ENCODE measurements at places on chromosomes 5 and 9.

DNA sequence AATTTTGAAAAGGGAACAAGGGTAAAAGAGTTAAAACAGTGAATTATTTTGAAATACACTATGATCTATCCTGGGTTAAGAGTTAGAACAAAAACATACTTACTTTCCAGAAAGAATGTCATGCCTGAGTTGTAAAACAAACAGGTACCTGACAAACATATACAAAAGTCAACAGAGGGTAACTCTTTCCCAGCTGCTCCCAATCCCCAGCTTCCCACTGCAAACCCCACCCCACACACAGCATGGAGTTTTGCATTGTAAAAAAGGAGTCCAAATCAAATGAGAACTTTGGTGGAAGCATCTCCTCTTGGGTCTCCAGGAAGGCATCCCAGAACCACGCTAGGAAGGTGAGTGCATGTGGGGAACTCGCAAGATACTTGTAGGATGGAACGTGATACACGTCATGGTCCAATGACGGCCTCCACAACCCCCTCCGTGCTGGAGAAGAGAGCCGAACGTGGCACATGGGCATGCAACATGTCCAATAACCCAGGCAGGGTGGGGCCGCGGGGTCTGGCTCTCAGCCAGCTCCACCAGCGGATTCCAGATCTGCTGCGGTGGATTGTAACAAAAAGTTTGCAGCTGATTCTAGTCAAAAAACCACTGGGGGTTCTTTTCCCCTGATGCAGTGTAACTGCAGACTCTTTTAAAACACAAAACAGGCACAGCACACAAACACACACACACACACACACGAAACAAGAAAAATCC lies 55.8 kb downstream of the EPB41L4B start:
- DNase-seq = no peak

GRCh38 chr5:178348356-178349074 lies 115.9 kb upstream of the PHYKPL start:
- DNase-seq = no peak

- DNase-seq = no peak
Measured at GRCh38 chr5:126806-127205, 34.8 kb downstream of the PLEKHG4B start.

- DNase-seq = no peak
Measured at GRCh38 chr5:169886033-169886432, 94.3 kb downstream of the INSYN2B start.

- DNase-seq = no peak
Measured at GRCh38 chr5:80070338-80071056, 35.3 kb downstream of the THBS4 start.

DNA sequence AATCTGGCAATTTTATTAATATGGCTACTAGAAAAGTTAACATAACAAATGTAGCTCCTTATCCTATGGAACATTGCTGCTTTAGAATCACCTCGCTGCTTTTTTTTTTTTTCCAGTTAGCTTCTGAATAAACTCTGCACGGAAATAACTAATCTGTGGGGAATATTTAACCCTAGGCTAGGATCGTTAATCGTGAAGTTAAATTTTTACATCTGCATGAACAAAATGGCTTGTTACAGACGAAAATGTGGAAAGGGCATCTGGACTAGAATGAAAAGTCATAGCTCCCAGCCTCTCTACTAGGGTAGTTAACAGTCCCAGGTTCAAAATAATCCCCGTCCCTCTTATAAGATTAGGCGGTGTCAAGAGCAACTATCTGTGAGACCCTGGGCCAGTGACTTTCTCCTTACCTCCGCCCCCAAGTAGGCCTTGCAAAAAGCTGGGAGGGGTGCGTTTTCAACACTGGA lies 470 bp upstream of the SLC22A5 start:
- no peak for DNase-seq

DNA sequence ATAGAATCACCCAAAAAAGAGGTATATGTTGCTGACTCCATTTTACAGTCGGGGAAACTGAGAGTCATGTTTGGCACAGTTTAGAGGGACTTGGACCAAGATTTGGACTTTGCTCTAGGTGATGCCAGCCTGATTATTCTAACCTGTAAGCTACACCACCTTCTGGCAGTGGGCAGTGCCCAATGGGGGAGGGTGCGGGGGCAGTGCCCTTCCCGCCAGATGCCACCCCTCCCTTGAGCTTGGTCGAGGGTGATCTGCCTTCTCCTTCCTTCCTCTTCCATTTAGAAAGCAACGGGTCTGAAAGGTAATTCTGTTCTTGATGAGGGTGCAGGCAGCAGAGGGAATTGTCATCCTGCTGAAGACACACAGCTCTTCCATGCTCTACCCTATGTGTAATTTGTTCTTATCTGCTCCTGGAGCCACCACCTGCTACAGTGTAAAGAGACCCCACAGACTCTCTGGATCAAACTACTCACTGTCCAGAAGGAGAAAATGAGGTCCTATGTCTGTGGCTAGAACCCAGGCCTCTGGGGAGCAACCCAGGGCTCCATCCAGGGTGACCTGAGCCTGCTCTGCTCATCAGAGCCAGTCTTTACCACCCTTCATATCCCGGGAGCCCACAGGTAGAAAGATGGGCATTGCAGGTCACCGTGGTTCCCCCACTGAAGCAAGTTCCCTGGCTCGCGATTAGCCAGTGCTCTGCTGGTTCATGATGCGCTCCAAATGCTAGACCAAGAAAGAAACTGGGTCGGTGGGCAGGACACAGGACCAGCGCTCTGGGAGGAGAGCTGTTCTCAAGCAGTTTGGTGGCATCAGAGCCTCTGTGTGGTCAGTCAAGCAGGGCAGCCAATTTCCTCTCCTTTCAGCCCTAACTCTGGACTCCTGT lies 156.2 kb downstream of the RGS3 start:
- no peak for DNase-seq

- no peak for DNase-seq
Measured at GRCh38 chr9:119963798-119964372, 594.6 kb upstream of the BRINP1 start.

- DNase-seq = no peak
Measured at GRCh38 chr5:72951671-72952468, 4.0 kb upstream of the FCHO2 start.

GRCh38 chr5:93274291-93274690 lies 306.7 kb downstream of the NR2F1-AS1 start:
- DNase-seq = no peak

DNA sequence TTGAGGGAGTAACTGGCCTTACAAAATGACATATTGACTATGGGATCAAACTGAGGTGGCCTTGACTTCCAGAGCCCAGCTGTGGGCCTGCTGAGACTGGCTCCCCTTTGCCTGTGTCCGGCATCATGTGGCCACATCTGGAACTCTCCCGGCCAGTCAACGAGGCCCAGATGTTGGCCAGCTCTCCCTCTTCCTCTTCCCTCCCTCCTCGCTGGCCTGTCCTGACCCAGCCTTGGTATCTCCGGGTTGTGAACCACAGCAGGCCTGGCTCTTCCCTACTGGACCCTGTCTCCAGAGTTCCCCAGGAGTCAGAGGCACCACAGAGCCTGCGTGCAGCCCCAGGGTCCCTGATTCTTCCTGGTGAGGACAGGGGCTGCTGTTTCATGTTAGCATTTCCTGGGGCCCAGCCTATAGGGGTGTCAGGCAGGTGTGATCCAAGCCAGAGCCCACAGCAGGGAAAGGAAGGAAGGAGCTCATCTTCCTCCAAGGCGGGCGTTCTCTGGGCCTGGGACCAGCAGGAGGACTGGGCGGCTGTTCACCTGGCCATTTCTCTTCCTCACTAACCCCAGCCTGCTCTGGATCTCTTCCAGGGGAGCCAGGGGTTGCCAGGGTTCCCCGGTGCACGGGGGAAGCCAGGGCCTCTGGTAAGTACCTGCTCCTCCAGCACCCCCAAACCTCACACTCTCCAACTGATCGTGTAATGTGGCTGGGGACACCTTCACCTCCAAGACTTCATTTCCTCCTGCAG lies 81.2 kb downstream of the COL27A1 start:
- DNase-seq = no peak

DNA sequence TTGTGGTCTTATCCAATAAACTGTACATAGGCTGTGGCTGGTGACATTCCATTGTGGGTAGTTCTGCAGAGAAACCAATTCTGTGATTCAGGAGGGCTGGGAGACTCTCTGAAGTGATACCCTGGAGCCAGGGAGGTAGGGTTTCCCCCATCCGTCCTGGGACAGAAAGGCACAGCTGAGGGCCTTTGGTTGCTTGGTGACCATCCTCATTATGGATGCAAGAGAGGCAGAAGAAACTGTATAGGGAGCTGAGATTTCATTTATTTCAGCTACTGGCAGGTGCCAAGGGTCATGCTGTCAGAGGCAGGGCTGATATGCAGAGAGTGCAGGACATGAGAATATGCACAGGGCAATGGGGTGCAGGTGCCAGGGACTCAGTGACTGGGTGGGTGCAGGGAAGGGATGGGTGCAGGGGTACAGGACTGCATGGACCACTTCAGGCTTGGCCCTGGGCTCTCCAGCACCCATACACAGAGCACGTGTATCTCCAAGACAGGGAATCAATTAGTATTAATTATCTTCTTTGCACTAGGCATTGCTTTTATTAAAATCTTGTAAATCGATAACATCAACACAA lies 236.5 kb downstream of the ICE1 start:
- no peak for DNase-seq

DNA sequence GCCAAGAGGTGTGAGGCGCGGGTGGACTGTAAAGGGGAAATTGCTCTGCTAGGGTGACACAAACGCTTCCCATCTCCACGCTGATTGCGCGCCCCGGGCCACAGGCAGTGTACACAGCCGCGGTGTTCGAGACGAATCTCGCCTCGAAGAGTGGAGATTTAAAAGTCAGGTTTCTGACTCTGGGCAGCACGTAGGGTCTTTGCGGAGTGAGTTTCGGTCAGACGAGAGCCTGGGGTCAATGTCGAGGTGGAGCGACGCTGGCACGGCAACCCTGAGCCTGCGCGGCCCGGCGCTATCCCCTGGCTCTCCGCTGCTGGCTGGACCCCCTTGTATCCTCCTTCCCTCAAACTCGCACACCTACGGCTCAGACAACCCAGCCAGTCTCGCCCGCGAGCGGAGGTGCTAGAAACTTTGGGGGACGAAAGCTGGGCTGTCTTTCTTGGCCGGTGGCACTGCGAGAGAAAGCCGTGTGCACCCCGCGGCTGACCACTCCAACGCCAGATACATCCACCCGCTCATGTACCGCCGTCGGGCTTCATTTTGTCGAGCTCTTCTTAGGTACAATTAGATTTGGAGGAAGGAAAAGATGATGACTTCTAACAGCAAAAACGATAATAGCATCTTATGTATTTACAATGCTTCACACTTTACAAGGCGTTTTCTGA lies 5.4 kb upstream of the FOXB2 start:
- DNase-seq = no peak

- DNase-seq = no peak
Measured at GRCh38 chr5:37838933-37839341, 904 bp downstream of the GDNF start.

GRCh38 chr5:134005417-134006061 lies 764 bp upstream of the VDAC1 start:
- DNase-seq = no peak

DNA sequence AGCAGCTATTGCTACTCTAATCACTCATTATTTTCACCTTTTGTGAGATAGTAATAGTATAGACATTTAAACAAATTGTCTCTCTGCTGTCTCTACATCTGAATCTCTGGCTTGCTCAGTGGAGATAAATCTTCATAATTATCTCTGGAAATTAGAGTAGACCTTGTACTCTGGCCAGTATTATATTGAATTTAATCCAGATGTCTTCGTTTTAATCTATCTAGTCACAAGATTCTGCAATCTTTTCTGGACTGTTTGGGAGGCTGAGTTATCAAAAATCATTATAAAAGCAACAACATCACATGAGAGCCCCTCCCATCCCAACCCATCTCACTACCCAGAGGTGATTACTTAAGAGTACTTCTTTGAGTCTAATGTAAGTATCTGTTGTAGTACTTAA lies 19.0 kb downstream of the ARHGAP26 start:
- DNase-seq = no peak

All from forelimb muscle (tissue), 1 donor.